Globus pallidus (tissue), 1 donor: ENCODE measurements at places on chromosomes 16 and 17.
A peak's percentile ranks its signal among the peaks of the same experiment; 100 is the strongest.

GRCh38 chr17:35748341-35748841 lies 4.6 kb downstream of the GAS2L2 start:
- no peak for DNase-seq

GRCh38 chr16:87860553-87861299 lies 8.6 kb downstream of the SLC7A5 start:
- DNase-seq, result no peak

- DNase-seq, result no peak
These were observed 7.1 kb downstream of the RAP1GAP2 start for GRCh38 chr17:2803386-2803785.

DNA sequence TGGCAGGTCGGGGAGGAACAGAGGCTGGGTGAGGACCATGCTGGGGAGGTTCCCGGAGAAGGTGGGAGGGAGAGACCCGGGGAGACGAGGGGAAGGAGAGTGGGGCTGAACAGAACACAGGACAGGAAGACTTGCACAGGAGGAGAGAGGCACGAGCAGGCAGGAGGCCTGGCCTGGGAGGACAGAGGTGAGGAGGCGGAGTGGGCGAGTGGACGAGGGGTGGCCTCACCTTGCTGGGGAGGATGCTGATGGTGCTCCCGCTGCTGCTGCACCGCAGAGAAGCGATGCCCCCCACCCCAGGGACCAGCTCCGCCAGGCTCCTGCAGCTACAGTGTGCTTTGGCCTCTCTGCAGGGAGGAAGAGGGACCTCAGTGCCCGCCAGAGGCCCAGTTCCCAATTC lies 34.5 kb downstream of the TMEM204 start:
- DNase-seq, result no peak

DNA sequence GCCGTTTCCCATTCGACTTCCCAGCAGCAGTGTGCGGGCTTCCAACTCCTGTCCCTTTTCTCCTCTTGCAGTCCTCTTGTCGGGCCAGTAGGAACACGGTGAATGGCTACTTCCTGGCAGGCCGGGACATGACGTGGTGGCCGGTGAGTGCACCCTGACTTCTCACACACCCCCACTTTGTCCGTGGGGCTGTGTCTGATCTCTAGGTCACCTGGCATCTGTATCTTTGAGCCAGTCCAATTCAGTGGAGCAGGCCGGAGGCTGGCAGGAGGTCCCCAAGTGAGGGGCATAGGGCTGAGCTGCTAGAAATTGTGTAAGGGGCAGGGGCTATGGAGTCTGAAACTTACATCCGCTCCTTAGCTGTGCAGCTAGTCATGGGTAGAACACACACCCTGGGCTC lies 6.6 kb downstream of the SLC5A10 start:
- DNase-seq, result no peak

DNA sequence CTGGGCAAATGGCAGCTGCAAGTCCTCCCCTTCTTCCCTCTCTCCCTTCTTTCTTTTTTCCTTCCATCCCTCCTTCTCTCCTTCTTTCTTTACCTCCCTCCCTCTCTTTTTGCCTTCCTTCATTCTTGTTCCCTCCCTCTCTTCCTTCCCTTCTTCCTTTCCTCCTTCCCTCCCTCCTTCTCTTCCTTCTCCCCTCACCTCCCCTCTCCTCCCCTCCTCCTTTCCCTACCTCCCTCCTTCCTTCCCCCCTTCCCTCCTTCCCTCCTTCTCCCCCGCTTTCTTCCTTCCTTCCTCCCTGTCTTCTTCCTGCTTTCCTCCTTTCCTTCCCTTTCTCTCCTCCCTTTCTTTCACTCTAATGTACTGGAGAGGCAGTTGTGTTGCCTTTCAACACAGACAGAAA lies 110.8 kb upstream of the SALL1 start:
- DNase-seq, result no peak

- no peak for DNase-seq
These were observed 26.5 kb upstream of the AATK start for GRCh38 chr17:81192386-81193050.

- no peak for DNase-seq
These were observed 34.3 kb upstream of the TMEM92 start for GRCh38 chr17:50239937-50240336.

DNA sequence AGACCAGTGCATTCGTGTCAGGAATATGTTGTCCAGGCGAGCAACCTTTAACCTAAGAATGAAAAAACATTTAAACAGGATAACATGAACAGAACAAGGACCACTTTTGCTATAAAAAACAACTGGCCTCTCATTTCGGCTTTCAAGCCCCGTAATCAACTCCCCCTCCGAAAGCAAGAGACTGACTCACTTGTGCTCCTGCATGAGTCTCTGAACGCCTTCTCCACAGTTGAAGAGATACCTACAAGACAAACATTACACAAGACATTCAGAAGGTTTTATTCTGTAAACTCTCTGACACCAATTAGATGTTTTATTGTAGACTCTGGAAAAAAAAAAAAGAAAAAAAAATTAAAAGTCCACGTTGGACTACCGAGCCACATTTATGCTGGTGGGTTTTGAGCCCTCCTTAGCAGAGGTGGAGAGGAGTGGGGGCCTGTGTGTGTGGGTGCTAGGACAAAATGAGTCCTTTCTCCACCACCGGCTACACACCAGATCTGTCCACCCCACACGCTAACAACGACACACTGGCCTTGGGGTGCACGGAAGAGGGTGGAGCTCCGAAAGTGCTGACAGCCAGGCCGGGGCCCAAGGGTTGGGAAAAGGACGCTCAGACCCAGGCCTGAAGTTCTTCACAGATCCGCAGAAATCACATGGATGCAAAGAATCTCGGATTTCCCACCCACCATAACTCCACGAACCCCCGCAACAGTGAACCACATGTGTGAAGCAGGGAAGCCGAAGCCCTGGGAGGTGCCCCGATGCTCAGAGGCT lies 759 bp downstream of the ELAC2 start:
- DNase-seq, result no peak

DNA sequence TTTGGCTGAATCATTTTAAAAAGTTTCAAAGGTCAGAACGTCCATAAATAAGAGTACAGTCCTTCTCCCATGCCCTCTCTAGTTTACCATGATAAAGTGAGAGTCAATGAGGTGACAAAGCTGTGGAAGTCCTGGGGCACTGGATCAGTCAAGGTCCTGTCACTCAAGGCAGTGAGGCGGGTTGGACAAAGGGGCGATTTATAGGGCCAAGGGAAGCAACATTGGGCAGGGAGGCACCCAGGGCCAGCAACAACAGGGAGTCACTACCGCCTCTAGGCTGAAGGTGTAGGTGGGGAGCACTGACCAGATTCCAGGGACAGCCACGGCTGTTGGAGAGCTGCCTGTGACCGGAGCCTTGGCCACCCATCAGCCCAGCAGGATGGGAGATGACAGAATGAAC lies 28.6 kb upstream of the DYNLL2 start:
- DNase-seq, result no peak

DNA sequence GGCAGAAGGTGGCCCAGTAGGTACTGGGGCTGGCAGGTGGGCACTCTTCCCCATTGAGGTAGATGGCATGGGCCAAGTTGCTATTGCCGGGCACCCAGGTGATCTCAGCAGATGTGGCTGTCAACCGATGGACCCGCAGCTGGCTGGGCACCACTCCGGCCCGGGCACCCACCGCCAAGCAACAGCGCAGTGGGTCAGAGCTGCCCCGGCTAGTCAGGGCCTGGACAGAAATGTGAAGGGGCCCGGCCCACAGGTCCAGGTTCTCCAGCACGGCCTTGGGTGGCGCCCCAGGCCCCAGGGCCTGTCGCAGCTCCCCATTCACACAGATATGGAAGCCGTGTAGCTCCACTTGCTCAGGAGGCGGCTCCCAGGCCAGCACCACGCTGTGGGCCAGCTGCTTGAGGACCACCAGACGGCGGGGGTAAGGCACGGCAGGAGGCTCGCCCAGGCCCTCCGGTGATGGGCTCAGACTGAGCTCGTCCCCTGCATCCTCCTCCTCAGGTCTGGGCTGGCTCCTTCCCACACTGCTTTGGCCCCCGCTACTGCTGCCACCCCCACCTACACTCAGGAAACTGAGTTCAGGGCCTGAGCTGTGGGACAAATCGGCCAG lies 16.5 kb downstream of the TSPOAP1 start:
- DNase-seq, result no peak

DNA sequence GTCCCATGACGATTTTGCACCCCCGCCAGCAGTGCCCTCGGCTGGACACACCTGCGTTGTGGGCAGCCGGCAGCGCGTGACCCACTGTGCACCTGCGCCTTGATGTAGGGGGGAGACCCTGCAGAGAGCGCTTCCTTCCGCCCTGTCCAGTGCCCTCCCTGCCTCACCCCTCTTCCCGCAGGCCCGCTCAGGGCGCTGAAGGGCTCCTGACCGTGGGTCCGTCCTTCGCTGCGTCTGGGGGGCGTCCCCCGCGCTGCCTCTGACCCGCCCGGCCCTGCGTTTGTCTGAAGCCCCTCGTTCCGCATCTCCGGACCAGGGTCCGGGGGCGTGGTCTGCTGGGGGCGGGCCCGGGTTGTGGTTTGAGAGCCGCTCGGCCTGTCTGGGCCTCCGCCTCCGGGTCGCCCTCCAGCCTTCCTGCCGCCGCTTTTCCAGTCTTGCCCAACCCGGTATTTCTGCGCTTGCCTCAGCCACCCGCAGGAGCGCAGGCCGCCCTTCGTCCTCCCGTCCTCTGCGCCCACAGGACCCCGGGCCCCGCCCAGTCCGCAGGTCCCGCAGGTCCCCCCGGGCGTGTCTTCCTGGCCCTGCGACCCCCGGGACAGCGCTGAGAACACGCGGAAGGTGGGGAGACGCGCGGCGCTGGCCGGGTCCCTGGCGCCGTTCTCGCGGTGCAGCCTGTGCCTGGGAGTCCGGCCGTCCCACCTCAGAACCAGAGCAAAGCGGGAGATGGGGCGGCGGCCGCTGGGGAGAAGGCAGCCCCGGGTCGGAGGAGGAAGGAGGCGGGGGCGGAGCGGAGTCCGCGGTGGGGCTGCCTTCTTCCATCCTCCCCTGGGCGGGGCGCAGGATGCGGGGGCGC lies 4.0 kb upstream of the IL17C start:
- DNase-seq, result no peak

GRCh38 chr17:14331225-14331981 lies 30.5 kb downstream of the HS3ST3B1 start:
- no peak for DNase-seq

DNA sequence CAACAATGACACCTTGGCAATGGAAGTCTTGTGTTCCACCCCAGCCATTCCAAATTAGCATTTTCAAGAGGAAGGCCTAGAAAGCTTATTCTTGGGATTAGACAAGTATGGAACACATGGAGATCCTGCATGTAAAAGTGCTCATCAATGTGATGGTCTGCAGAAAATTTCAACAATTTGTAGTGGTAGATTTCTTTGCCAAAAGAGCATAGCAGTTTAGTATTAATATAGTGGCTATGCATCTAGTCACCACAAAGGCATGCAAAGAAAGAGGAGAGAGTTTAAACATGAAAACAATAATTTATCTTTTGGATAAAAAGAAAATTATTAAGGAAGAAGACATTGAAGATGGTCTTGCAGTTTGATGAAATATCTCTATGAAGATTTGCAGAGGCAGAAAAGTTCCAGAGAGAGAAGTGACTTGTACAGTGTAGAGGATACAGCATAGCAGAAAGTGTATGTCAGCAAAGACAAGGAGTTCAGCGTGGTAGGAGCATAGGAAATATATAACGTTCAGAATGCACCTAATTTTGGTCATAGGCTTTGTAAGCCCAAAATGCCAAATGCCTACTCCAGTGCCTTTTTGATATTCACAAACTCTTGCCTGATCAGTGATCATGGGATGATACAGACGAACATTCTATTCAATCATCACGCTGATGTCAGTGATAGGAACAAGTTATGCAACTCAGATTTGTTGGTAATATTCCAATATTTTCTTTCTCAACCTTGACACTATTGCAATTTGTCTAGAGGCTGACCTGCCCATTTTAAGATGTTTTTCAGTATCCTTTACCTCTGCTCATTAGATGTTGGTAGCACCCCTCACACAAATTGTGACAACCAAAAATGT lies 727.9 kb upstream of the SOX9 start:
- DNase-seq, result no peak

DNA sequence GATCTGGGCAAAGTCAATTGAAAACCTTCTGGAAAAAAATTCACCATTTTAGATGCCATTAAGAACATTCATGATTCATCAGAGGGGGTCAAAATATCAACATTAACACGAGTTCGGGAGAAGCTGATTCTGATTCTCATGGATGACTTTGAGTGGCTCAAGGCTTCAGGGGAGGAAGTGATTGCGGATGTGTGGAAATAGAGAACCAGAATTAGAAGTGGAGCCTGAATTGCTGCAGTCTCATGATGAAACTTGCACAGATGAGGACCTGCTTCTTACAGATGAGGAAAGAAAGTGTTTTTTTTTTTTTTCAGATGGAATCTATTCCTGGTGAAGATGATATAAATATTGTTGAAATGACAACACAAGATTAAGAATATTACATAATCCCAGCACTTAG lies 12.9 kb downstream of the ITGAX start:
- DNase-seq, result peak; percentile 59

- no peak for DNase-seq
These were observed 18.2 kb upstream of the ERN1 start for GRCh38 chr17:64148017-64148631.

DNA sequence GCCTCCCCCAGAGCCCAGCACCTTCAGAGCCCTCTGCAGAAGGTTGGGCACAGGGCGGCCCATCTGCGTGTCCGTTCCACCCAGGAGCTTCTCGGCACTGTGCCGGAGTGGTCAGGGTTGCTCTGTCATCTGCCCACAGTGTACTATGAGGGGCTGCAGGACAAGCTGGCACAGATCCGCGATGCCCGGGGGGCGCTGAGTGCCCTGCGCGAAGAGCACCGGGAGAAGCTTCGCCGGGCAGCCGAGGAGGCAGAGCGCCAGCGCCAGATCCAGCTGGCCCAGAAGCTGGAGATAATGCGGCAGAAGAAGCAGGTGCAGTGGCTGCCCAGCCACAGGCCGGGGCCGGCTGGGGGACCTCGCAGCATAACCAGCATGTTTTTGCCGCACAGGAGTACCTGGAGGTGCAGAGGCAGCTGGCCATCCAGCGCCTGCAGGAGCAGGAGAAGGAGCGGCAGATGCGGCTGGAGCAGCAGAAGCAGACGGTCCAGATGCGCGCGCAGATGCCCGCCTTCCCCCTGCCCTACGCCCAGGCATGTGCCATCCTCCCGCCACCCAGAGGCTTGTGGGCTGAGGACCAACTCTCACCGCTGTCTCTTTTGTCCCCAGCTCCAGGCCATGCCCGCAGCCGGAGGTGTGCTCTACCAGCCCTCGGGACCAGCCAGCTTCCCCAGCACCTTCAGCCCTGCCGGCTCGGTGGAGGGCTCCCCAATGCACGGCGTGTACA lies 6.8 kb upstream of the MRPL12 start:
- DNase-seq, result no peak

GRCh38 chr16:11744075-11744470 lies 1.4 kb upstream of the TXNDC11 start:
- DNase-seq, result no peak
